ENCODE measurements at places on chromosomes 7 and 10. TPM values are rescaled to one million over a fixed set of nuclear protein-coding genes. Genes with fewer than 3 reads are reported as not detected.

The POMZP3 gene
- 18.5 TPM for polyA plus RNA-seq

The CFAP58 gene
- 0.27 TPM for polyA plus RNA-seq

- no peak for DNase-seq
These were observed 9.0 kb upstream of the TAS2R3 start for GRCh38 chr7:141754939-141755338.

- DNase-seq: no peak
These were observed 32.9 kb downstream of the AP3M1 start for GRCh38 chr10:74117738-74118137.

DNA sequence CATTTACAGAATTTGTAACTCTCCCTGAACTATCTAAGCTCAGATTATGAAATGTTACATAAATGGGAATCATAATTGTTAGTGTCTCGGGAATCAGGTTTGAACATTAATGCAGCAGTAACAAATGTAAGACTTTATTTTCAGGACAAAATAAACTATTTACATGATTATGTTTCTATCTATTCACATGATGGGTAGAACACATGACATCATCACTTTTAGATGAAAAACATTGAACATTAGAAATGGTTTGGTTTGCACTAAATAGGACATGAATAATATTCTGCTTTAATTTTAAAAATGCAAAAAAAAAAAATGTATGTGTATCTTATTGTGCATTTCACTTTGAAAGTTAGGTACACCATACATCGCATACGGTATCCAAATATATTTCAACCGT is 745.5 kb upstream of the POT1 start:
- DNase-seq: no peak

All from large intestine (tissue), 12 donors.